ENCODE measurements at places on chromosomes 5 and 9.

GRCh38 chr5:142048272-142048671 is 35.4 kb upstream of the GNPDA1 start:
- no peak for DNase-seq

DNA sequence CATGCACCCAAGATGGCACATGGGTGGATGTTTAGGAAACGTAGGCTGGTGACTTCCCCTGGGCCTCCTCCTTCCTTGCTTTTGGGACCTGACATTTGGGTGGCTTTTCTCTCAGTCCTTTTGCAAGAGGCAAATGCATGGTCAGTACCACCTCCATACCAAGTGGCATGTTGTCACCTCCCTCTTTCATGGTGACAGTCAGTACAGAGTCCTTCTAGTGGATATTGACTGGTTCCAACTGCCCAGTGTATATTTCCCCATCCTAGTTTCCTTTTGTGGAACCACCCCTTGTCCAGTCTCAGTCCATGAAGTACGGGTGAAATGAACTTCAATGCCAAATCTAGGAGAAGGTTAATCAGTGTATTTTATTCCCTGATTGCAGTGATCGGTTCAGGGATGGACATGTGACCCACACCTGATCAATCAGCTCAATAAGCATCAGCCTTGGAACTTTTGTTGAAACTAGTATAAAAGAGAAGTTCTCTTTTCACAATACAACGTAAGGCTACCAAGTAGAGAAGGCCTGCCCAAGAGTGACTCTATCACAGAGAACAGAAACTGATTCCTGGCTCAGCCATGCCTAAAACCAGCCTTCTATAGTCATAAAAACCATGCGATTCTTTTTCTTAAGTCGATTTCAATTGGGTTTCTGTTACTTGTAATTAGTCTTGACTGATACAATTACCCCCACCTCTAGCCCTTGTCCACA is 143.4 kb upstream of the KLF9 start:
- no peak for DNase-seq

- no peak for DNase-seq
These were observed 76.0 kb downstream of the C9orf153 start for GRCh38 chr9:86183229-86184137.

- DNase-seq = no peak
These were observed 955.2 kb upstream of the DMAC1 start for GRCh38 chr9:8754751-8755150.

DNA sequence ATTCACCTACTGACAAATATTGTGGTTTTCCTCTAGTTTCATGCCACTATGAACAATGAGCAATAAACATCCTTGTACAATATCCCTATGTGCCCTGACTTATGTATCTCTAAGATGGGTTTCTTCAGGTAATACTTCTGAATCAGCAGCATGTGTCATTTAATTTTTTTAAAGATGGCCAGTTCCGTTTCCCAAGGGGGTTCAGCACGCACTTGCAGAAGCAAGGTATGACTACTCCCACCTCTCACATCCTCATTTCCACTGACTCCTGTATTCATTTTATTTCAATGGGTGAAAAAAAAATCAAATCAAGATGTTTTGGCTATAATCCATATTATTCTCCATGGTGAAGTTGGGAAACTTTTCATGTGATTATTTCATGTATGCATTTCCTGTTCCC is 14.7 kb upstream of the ADAMTS19 start:
- no peak for DNase-seq

- no peak for DNase-seq
These were observed 53.0 kb downstream of the YIPF5 start for GRCh38 chr5:144117412-144117811.

DNA sequence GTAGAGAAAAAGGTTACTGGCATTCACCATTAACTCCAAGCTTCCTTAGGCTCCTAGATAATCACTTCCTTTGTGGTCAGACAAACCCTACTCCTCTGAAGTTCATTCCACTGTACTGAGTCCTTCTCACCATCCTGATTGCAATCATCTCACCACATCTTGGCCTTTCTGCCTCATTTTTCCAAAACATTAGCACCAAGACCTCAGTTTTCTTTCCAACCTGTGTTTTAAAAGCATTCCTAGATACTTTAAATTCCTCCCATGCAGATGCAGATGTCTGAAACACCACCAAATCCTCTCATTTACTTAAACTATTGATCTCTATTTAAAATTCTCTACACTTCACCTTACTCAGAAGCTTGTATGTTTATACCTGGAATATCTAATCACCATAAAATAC is 961.3 kb upstream of the CTNND2 start:
- no peak for DNase-seq

- no peak for DNase-seq
These were observed 35.6 kb downstream of the PTCD2 start for GRCh38 chr5:72355706-72356299.

GRCh38 chr5:16260000-16260399 is 80.4 kb upstream of the MARCHF11 start:
- DNase-seq = no peak

- no peak for DNase-seq
These were observed 230.6 kb downstream of the FSTL4 start for GRCh38 chr5:133381571-133382365.

- no peak for DNase-seq
These were observed 55.3 kb upstream of the POU4F3 start for GRCh38 chr5:146283344-146283761.

DNA sequence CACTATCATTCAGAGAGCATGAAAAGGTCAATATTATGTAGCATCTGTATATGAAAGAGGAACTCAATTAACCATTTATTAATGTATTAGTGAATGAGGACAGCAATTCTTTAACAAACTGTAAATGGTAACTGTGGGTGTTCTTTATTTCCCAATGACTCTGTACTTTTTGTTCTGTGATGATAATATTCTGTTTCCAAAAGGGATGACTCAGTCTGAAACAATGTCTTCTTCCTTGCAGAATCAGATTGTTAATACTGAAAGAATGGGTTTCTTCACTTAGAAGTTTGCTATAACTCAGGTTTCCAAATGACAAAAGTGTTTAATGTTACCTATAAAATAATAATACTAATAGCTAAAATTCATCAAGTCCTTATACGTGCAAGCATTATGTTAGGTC is 1518.7 kb upstream of the WWC1 start:
- no peak for DNase-seq

DNA sequence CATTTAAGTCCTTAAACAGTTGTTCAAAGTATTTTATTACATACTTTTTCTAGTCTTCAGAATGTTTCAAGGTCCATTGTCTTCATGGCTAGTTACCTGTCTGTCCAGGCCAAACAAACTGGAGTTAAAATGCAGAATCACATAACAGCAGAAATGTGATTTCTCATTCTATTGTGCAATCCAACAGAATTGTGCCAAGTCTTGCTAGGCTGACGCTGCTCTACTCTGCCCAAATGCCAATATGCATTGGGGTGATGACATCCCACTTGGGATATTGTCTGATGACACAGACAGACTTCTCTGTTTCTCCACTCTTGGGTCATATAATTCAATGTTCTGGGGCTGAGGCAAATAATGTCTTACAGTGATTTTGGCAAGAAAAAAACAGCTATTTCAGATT is 5.2 kb upstream of the SLC22A5 start:
- DNase-seq = no peak

GRCh38 chr9:93118863-93119702 is 15.0 kb downstream of the NINJ1 start:
- DNase-seq = no peak

GRCh38 chr5:157548513-157549282 is 26.9 kb downstream of the ADAM19 start:
- DNase-seq = no peak

GRCh38 chr5:92514896-92515295 is 1066.1 kb downstream of the NR2F1-AS1 start:
- DNase-seq = no peak

DNA sequence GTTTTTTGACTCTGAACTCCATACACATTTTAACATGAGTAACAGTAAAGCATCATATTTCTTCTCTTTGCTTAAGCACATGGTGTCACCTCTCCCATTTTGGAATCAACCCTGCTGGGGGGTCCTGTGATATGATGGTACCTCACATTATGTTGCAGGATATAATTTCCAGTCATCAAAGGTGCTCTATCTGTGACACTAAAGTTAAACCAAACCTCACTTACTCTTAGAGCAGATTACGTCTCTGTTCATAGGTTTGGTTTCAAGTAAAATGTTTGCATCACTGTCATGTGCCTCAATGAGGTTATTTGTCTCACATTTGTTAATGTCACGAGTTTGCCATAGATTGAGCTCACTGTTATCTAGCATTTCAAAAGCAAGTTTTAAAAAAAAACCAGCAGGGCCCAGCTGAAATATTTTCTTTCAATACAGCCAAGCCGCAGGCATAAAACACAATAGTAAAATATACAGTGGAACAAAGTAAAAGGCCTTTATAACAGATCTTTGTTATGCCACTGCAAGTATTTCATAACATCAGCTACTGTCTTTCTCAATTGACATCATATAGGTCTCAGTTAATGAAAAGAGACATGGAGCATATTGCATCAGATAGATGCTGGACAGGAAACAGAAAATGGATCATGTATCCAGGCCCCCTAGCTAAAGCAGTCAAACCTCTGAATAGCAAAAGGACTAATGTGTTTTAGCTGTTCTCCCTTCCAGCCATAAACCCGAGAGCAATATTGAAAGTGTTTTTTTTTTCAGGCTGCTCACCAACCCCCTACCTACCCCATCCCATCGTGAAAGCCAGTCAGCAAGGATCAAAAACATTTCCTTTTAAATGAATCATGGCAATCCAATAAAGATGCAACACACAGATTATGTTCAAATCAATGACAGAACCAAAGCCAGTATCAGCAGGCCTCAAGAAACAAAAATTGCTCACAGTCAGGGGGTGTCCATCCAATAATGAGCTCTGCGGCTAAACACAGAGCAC is 182.1 kb upstream of the ITGA1 start:
- DNase-seq = no peak

DNA sequence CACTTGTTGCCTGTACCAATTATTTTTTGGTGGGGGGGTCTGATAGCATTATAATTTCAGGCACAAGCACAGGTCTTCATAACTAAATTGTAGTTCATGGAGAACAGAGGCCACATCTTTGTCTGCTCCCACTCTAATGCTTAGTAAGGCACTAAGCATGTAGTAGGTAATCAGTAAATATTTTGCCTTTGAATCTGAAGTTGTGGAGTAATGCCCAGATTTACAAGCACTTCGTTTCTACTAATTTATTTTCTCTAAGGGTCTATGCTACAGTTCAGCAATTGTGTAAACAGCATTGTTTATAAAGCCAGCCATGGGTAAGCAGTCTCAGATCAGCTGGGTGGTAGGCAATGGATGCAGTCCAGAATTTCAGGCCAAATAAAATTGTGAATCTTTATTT is 78.6 kb downstream of the GRIA1 start:
- DNase-seq = no peak

- DNase-seq = no peak
These were observed 38.2 kb downstream of the FBXW2 start for GRCh38 chr9:120755044-120755443.

GRCh38 chr5:55626790-55627189 is 85.3 kb downstream of the SLC38A9 start:
- DNase-seq = no peak

DNA sequence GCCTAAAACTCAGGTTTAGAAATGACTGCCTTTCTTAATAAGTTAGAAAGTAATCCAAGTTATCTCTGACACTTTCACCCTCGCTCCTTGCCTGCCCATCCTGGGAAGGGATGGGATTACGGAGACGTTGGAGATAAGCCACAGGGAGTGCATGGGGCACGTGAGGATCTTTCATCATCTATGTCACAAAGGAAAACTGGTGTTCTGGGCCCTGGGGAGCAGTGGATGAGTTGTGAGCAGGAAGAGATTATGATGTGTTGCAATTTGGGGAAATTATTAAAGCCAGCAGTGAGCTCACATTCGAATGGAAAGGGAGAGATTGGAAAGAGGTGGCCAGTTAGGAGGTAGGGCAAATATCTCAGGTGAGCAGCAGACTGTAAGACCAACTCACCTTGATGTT is 12.8 kb downstream of the AFAP1L1 start:
- no peak for DNase-seq

DNA sequence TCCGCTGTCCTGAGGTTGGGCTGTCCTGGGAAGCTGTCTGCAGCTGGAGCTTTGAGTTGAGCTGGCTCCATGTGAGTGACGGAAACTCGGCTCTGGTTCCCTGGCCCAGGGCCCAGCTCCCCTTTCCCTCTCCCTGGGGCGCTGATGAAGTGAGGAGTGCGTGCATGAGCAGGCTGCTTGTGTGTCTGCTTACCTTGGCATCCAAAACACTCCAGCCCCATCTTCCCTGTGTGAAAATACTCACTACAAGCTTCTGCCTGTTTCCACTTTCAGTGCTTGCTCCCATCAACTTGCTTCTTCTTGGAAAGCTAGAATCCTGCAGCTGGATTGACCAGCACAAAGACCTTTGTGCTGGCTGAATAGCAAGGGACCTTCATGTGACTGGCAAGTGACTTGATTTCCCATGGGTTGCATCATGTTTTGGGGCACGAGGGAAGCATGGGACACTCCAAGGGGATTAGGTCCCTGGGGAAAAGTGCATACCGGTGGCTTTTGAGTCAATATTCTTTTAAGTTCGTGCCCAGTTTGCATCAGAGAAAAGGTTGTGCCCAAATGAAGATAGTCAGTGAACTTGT is 198.1 kb downstream of the GADD45G start:
- no peak for DNase-seq

DNA sequence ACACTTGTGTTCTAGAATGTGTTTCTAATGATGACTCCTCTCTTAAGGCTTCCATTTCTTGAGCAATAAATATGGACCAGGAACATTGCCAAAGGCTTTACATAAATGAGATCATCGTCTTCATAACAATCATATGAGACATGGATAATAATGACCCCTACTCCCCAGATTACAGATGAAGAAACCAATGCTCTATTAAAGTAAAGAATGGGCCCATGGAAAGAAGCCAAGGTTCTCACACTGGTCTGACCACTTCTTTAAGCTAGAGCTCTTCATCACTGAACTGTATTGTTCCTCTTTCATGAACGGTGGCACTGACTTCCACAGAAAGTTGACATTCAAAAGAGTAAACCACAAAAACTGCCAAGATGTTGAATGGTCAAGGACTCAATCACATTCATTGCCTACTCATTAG is 65.3 kb downstream of the MARCHF3 start:
- DNase-seq = no peak

DNA sequence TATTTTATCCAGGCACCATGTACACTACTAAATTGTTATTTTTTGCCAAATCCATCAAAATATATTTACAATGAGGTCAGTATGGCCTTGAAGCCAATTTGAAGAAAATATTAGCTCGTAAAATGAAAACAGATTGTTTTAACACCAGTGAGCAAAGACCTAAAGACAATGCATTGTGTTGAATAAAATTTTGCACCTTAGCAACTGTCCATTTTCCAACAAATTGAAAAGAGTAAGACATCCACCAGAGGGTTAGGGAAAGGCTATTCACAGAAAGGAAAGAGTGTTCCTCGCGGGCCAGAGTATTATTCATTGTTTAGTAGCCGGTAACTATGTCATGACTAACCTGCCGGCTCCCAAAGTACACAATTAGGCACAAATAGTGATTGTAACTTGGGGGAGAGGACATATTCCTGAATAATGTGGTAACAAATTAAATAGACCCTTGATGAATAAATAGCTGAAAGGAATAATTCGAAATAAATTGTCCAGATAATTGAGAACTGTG is 213.3 kb downstream of the DNAH5 start:
- no peak for DNase-seq

- no peak for DNase-seq
These were observed at the start of gene ZNF618 for GRCh38 chr9:113876151-113876992. ZNF618 (plus strand) TSS chr9:113876309; CDS start chr9:113876381, 72 bp downstream.

- no peak for DNase-seq
These were observed 116.2 kb upstream of the RAPGEF1 start for GRCh38 chr9:131856105-131856504.
